COR-L47 (cell line): ENCODE measurements at places on chromosomes 2 and 18.

DNA sequence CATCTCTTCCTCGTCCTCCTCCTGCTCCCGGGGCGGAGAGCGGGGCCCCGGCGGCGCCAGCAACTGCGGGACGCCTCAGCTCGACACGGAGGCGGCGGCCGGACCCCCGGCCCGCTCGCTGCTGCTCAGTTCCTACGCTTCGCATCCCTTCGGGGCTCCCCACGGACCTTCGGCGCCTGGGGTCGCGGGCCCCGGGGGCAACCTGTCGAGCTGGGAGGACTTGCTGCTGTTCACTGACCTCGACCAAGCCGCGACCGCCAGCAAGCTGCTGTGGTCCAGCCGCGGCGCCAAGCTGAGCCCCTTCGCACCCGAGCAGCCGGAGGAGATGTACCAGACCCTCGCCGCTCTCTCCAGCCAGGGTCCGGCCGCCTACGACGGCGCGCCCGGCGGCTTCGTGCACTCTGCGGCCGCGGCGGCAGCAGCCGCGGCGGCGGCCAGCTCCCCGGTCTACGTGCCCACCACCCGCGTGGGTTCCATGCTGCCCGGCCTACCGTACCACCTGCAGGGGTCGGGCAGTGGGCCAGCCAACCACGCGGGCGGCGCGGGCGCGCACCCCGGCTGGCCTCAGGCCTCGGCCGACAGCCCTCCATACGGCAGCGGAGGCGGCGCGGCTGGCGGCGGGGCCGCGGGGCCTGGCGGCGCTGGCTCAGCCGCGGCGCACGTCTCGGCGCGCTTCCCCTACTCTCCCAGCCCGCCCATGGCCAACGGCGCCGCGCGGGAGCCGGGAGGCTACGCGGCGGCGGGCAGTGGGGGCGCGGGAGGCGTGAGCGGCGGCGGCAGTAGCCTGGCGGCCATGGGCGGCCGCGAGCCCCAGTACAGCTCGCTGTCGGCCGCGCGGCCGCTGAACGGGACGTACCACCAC lies 2.1 kb downstream of the GATA6 start:
- DNase-seq, result no peak

DNA sequence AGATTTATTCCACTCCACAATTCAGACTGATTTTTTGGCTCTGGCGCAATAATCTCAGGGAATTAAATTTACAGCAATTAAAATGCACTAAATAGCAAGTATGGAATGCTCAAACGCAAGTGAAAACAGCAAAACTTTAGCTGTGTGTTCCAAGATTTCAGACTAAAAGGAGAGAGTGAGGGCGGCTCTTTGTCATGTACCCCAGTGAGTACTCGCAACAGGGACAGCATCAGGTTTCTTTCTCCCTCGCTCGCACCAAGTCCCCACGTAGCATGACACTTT lies 1.1 kb downstream of the ROCK2 start:
- no peak for DNase-seq

DNA sequence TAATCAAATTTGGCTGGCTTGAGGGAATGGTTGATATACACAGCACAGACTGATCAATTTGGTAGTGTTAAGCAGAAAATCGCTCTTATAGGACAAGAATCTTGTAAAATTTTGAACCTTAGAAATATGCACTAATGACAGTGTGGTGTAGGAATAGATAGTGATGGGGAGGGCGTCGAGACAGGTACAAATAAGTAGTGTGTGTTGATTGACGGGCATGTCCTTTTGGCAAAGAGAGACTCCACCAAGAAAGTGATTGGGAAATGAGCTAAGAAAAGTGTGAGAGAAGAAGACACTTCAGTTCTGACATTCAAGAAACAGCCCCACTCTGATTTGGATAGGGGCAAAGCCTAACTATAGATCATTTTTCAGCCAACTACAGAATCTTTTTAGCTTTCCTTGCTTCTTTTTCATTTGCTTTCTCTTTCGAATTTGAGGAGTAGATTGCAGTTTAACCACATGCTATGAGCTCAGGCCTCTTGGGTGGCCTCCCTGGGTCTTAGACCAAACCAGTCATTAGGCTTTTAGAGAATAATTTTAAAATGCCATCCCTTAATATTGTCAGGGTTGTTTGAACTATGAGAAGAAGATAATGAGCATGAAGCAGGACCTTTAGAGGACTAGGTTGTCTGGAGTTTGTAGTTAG lies 127.1 kb downstream of the CERS6 start:
- DNase-seq, result no peak

- no peak for DNase-seq
Observed at GRCh38 chr2:119464981-119465380, 33.3 kb downstream of the TMEM37 start.

- DNase-seq, result no peak
Observed at GRCh38 chr2:209619782-209620181, 151.8 kb upstream of the UNC80 start.

- no peak for DNase-seq
Observed at GRCh38 chr2:121816797-121817196, 61.3 kb downstream of the TSN start.

- DNase-seq, result no peak
Observed at GRCh38 chr2:71892896-71893295, 254.8 kb downstream of the CYP26B1 start.

DNA sequence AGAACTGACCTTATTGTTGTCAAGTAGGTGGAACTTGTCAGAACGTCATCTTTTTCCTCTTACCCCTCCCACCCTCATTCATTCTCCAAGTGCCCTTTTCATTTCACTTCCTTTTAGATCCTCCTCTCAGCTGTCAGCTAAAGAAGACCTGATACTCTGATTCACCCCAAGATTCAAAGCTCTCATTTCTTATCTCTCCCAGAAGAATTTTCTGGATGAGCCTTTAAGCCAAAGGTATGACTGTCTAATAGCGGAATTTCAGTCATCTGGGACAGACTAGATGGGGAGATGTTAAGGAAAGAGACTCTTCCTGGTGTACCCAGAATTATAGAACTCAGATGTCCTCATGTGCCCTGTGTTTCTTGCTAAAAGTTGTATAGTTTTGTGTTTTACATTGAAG lies 53.9 kb downstream of the TCF7L1 start:
- no peak for DNase-seq
